IPS-NIHi11 (cell line): ENCODE measurements at places on chromosomes 16 and 17.

GRCh38 chr16:9670033-9670432 is 512.2 kb downstream of the GRIN2A start:
- no peak for DNase-seq

DNA sequence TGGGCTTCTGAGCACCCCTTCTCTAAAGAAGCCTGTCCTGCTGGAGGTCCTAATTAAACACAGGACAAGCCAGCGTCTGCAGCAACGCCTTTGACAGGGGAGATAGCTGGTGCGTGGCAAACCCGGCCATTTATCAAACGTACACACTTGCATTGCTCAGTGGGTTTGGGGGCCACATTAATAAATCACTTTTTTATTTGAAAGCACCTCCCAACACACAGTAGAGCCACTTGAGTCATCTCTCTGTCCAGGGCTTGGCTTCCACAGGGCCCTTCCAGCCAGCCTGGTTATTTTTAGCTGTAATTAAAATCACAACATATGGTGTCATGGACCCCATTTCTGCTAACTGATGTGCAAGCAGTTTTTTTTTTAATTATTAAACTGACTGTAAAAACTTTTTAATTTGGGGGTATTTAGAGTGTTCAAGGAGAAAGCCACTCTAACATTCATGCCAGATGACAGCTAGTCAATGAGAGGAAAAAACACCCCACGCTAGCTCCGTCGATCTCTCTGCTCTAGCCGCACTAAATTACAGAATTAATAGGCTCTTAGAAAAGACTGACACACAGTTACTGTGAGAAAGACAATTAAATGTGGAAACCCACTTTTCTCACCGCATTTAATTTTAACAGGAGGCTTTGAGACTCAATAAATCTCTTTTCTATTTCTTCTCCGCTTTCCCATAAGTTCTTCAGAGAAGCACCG is 201.0 kb upstream of the WSCD1 start:
- no peak for DNase-seq

- DNase-seq, result no peak
These were observed 1.0 kb upstream of the RRAD start for GRCh38 chr16:66926171-66926947.

DNA sequence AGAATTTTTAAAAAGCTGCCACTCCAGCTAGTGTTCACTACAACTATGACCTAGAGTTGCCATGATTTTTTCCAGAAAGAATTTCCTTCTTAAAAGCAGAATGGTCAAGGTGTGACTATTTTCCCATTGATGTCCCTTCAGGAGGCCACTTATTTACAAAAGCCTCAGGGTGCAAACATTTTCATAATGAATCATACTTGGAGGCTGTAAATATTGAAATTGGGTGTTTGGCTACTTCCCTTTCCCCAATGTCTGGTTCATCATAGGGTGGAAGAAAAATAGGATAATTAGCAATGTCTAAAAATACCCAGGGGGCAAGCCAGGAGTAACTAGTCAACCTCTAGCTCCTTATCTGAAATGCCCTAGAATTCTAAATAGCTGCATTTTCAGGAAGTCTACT is 18.8 kb downstream of the AXIN2 start:
- no peak for DNase-seq

- no peak for DNase-seq
These were observed 13.2 kb upstream of the MRTFB start for GRCh38 chr16:14057878-14058382.

- DNase-seq, result no peak
These were observed 517.3 kb upstream of the ZFHX3 start for GRCh38 chr16:73565263-73565662.

DNA sequence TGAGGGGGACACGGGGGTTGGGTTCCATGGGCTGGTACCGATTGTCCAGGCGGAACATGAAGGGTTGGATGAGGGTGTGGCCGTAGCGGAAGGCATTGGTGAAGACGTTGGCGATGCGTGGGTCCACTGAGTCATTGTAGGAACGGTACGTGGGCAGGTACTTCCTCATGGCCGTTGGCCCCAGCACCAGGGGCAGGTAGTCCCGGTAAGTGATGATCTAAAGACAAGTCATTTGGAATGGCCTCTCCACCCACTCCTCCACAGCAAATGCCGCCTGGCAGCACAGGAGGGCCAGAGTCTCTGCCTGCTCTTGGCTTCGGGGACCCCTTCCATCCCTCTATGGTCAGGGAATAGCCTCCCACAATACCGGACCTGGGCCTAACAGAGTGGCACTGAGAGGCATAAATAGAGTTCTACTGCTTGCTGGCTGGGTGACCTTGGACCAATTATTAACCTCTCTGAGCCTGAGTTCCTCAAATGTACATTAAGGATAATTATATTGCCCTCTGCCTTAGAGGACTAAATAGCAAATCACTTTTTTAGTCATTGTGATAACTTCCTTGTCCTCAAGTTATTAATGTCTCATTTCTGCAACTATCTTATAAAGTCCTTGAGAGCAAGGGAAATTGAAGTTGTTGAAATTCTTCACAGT is 7.2 kb downstream of the MPO start:
- no peak for DNase-seq

DNA sequence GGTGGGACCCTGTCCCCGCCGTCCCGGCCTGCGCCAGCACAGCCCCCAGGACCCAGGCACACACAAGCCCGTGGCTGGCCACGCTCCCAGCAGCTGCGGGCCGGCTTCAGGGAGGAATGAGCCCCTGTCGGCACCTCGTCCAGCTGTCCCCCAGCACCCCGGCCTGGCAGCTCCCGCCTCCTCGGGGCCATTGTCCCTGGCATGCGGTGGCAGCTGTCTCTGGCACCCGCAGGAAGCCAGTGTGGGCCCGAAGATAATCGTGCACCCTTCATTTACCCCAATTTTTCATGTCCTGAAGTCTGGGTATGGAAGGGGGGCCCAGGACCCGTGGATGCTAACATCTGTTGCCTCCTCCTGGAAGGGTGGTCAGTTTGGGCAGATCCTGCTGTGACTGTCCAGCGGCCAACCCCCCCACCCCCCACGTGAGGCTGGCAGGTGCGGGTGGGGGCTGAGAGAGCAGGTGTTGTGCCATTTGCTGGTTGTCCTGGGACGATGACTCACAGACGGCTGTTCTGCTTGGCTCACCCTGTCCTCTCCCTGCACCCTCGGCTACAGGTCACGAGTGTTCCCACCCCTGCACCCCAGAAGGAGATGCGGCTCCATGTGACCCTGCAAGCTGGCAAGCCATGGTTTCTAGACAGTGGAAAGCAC is 4.0 kb upstream of the LMF1 start:
- no peak for DNase-seq

GRCh38 chr16:83355570-83356218 is 452.1 kb upstream of the HSBP1 start:
- no peak for DNase-seq

DNA sequence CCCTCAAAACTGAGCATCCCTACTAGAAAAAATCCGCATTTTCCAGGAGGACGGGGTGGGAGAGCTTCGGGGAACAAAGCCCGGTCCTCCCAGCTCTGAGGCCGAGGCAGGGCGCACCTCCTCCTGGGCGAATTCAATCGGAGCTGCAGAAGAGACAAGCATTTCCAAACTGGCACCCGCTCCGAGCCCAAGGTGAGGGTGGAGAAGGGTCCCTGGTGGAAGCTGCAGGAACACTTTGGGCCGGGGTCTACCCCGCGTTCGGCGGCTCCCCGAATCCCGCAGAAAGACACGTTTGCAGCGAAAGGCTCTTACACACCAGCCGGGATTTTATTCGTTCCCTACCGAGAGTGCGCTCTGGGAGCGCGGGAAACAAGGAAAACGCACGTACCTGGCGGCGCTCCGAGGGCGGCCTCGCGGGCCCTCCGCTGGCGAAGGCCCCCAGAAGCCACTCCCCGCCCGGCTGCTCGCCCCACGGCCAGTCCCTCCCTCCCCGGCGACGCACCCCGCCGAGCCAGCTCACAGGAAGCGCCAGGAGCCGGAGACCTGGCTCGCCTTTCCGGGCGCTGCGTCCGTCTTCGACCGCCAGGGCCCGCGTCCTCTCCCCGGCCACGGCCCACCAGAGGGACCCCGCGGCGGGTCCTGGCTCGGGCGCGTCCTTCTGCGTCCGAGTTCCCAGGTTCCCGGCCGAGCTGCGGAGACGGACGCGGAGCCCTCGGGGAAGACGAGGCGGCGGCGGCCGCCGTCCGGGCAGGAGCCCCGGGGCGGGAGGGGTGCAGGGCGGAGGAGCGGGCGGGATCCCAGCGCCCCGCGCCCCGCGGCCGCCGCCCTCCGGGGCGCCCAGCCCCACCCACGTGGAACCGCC is 49.8 kb upstream of the BAHCC1 start:
- peak; percentile 75 for DNase-seq

GRCh38 chr17:78369791-78370381 is 8.6 kb upstream of the PGS1 start:
- DNase-seq, result no peak

GRCh38 chr17:48526608-48527546 is 3.9 kb downstream of the HOXB1 start:
- peak; percentile 59 for DNase-seq

GRCh38 chr16:30372038-30372712 is 1.9 kb upstream of the TBC1D10B start:
- no peak for DNase-seq

DNA sequence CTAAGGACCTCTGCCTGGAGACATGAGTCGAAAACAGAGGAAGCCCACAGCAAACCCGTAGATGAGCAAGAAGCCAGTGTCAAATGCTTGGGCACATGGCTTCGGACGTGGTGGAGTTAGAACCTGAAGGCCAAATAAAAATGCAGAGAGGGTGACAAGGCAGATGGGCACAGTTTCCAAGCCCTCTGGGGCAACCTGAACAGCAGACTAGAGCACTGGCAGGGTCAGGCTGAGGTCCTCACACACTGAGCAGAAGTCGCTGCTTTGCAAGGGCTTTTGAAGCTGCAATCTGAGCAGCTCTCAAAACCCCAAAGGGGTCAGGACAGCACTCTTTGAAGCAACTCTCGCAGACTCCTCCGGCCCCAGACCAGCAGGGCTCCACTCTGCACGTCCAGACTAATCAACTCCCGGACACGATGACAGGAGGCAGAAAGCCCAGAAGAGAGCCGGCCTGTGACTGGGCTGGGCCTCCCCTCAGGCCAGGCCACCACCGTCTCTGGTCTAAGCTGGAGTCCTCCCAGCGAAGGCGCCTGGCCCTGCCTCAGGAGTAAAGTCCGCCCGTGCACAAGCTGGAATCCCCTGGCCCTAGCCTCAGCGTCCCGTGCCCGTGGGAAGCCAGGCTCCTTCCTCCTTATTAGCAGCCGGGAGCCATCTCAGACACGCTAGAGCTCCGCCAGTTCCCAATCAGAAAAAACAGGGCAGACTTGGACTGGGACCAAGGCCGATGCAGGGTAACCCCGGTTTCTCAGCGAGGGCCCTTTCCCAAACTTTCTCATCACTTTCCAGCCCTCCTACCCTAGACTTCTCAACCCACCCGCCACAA is 924 bp downstream of the SMARCD2 start:
- DNase-seq, result no peak

DNA sequence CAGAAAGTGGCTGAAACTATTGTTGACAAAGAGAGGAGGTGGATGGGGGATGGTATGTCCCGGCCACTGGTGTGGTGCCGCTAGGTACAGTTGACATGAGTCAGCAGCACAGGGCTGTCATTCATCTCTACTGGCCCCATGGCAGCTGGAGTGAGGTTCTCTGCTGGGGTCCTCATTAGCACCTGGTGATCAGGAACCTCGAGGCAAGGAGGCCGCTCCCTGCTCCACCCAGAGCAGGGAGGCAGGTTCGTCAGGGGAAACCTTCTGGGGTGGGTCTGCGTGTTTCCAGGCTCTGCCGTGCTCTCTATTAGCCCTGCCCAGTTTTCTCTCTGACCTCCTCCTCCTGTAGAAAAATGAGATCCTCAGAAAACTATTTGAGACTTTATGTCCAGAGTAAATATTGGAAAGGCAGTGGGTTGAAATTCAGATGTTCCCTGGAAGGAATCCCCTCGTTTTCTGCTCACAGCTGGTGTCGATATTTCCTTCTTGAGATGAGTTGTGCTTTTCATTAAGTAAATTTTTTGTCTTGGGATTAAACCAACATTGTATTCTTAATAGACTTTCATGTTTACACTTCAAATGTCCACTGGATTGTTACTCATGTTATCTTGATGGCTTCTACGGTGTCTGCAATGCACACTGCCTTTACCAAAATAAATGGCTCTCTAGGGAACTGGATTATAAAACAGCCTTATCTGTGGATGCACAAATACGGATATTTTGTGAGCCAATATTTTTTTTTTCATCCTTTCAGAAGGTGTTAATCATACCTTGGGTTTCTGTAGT is 7.1 kb downstream of the NTN1 start:
- DNase-seq, result no peak

DNA sequence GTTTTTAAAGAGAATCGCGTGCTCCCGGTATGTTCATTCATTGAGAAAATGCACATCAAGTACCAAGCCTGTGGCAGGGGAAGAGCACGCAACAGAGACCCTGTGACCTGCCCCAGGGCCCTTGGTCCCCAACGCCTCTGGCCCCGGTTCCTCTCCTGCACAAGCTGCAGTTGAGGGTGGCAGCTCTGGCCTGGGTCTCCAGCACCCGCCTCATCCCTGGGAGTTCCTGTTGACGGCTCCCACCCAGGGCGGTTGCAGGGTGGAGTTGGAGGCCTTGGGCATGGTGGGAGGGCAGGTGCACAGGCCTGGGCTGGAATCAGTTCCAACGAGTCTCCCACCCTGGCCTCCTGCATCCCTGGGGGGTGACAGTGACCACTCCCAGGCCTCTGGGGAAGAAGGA is 5.0 kb downstream of the NECAB2 start:
- DNase-seq, result no peak

DNA sequence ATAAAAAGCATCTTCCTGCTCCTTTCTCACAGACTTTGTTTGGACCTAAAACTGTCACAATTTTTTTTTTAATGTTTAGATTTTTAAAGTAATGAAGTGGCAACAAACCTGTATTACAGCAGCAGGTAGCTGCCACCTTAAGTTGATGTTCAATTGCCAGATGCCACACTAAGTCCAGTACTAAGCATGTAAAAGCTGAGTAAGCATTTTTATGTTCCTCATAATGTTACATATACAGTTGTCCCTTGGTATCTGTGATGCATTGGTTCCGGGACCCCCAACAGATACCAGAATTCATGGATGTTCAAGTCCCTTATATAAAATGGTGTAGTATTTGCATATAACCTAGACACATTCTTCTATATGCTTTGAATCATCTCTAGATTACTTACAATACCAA is 45.1 kb downstream of the TNRC6A start:
- no peak for DNase-seq

DNA sequence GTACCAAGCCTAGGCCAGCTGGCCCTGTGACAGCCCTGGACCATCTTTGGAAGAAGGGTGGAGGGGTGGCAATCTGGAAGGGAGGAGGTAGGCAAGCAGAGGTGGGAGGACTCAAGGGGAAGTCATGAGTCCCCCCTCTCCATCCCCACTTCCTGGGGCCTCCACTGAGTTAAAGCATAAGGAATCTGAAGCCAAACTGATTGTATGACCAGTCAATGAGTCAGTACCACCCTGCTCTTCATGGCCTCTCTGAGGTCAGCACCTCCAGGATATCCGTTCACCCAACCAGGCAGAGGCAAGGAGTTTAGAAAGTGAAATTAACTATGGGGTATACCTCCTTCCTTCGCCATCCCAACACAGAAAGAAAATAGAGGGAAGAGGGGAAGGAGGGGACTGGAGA is 272.7 kb downstream of the SOX9 start:
- DNase-seq, result no peak

- no peak for DNase-seq
These were observed 8.7 kb upstream of the SDK2 start for GRCh38 chr17:73652886-73653480.

GRCh38 chr17:13749166-13749890 is 147.6 kb upstream of the HS3ST3A1 start:
- DNase-seq, result no peak

GRCh38 chr16:57677622-57678369 is 9.7 kb downstream of the ADGRG3 start:
- no peak for DNase-seq
